Neuronal stem cell (in vitro differentiated cells): ENCODE measurements at places on chromosomes 16 and 17.
A peak's percentile ranks its signal among the peaks of the same experiment; 100 is the strongest.

- peak; percentile 90 for DNase-seq
These were observed 5.0 kb upstream of the PPP1R1B start for GRCh38 chr17:39621523-39622379.

DNA sequence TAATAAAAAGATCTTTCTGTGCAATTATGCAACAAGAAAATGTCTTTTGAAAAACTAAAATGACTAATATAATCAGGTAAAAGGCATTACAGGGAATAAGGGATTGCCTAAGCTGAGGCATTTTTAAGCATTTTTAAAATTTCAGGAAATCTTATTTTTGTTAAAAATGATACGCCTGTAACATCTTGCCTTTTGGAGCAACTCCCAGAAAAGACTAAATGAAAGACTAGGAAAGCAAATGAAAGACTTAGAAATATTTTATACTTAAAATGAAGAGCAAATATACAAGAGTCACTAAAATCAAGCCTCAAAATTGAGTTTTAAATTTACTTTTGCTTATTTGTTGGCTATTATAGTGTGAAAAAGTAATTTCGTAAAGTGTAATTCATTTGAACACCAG lies 55.8 kb downstream of the DUSP14 start:
- DNase-seq = no peak

GRCh38 chr17:39753514-39754160 lies 15.9 kb downstream of the GRB7 start:
- no peak for DNase-seq

DNA sequence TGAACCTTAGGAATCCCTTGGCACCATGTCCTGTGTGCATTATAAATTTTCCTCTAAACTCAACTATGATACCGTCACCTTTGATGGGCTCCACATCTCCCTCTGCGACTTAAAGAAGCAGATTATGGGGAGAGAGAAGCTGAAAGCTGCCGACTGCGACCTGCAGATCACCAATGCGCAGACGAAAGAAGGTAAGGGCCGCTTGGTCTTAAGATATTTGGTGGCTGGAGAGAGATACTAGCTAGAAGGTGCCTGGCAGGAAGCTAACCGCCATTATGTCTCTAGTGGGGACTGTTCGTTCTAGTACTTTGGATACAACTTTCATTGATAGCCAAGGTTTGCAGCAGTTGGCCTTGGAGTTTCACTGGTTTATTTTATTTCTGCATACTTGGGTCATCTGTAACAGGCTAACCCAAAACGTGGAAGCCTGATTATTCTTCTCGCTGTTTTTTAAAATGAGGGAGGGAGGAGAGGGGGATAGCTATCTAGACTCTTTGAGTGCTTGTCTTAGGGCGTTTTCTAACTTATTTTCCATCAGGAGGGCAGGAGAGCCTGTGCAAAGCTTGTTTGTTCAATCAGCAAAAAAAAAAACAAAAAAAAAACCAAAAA lies 1.3 kb downstream of the RBBP6 start:
- DNase-seq = no peak

DNA sequence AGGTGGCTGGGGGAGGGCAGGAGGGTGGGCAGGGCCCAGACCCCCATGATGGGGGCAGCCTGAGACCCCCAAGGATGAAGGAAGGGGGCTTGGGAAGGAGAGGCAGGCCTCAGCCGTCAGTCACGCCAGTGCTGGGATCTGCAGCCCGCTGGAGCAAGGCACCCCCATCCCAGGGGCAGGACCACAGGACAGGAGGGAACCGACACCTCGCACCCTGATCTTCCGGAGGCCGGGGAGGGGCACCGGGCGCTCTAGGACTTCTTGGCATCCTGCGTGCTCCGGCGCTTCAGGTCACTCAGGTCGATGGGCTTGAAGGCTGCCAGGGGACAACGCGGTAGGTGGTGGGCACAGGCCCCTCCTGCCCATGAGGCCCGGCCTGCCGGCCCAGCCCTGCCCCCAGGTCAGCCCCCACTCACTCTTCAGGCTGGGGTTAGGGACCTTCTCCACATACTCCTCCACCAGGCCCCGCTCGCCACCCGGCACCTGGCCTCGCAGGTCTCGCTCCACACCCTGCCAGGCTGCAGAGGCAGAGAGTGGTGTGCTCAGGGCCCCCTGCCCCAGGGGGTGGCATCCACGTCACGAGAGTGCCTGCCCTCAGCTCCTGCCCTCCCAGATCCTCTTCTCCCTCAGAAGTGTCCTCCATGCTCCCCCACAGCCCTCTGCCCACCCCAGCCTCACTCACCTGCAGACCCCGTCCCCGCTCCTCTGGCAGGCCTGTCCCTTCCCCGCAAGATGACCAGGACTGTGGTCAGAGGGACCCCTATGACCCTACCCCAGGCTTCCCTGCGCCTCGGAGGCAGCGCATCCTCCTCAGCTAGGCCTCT lies 9.9 kb downstream of the MCRIP1 start:
- no peak for DNase-seq

GRCh38 chr17:48915459-48916282 lies 7.5 kb downstream of the UBE2Z start:
- DNase-seq = no peak

DNA sequence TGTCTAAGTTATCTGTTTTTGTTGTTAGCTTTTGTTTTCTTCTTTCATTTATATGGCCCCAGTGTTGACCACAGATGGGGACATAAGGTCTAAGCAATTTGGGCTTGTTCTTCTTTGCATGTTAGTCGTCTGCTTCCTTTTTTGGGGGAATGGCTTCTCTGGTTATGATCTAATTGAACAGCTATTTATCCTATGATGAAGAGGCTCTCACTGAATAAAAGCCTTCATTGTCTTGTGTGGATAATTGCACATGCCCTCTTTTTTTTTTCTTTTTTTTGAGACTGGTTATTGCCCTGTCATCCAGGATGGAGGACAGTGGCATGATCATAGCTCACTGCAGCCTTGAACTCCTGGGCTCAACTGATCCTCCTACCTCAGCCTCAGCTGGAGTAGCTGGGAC lies 13.7 kb downstream of the SMARCE1 start:
- no peak for DNase-seq

GRCh38 chr17:7856811-7857712 lies at the start of gene NAA38:
Gene NAA38 (minus strand): TSS chr17:7857559. CDS start chr17:7857463, 96 bp downstream.
- DNase-seq = peak; percentile 100

GRCh38 chr17:46865100-46865499 lies 13.7 kb downstream of the WNT9B start:
- no peak for DNase-seq

DNA sequence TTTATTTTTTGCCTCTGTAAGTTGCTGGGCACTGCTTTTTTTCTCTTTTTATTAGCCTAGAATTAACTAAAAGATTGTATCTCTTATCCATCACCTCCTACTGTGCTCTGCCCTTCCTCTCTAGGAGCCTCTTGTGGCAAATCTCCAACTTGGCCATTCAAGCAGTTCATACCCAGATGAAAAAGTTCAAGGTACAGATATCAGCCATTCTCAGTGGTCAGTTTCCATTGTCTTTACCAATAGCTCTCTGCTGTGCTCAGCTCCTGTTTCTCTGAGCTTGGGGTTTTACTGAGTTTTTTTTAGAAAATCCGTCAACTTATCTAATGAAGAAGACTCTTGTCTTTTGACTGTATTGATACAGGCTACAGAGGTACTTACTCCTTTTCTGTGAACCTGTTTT lies 15.6 kb downstream of the MOSMO start:
- no peak for DNase-seq

GRCh38 chr16:85557083-85557970 lies 55.8 kb upstream of the GSE1 start:
- DNase-seq = no peak

DNA sequence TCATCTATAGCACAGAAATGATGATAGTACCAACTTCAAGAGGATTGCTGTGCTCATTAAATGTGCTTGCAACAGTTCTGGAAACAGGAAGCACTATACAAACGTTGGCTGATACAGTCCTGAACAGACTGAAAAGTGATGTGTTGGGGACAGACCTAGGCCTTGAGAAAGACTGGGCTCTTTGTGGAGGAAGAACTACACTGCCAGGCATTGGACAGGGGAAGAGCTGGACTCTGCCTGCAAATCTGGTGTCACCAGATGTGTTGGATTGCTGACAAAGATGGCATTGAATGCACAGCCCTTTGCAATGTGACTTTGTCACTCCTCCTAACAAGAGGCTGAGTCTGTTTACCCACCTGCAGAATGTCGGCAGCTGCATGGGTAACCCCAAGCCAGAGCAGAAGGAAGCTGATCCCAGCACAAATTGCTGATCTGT lies 12.4 kb upstream of the ST6GALNAC2 start:
- no peak for DNase-seq

- no peak for DNase-seq
These were observed 24.5 kb downstream of the FBXO39 start for GRCh38 chr17:6800422-6801027.

DNA sequence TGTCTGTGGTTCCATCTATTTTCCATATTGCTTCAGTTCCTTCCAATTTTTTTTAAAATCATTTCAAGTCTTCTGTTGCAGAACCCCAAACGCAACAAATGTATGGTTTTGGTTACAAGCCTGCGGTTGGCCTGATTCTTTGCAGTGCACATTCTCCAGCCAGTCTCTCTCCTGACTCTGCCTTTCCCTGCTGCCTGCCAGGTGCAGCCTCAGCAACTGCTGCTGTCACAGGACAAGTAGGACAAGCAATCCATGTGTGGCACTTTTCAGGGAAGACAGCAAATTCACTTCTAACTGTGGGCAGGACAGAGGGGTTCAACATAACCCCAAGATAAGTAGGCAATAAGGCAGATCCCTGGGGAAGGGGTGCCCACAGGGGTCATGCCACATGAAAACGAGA lies 24.2 kb downstream of the EMP2 start:
- no peak for DNase-seq

DNA sequence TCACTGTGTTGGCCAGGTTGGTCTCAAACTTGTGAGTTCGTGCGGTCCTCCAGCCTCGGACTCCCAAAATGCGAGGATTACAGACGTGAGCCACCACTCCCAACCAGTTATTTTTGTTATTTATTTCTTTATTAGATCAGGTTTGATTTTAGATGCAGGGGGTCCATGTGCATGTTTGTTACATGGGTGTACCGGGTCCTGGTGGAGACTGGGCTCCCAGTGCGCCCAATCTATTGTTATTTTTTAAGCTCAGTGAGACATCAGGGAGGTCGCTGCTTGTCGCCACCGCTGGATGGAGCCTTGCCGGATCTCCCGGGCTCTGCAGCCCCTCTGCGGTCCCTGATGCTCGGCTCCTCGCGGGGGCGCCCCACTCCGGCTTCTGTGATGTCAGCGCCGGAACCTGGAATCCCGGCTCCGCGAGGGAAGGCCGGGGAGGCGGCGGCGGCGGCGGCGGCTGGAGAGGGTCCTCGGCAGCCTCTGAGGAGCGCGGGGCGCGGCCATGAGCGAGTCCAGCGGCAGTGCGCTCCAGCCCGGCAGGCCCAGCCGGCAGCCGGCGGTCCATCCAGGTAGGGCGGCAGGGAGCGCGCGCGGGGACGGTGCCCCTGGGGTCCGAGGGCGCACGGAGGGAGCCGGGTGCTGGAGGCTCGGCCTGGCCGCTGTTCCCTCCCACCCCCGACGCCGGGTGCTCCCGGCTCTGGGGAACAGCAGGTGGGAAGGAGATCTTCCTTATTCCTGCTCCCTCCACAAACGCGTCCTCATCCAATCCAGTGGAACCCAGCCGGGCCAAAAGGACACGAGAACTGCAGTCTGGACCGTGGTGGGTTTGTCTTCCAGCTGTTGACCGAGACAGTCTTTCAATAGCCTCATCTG lies at the start of gene TMC7:
Gene TMC7, plus strand, starts transcription at position 370 of the 870 bp plus-strand sequence. Its CDS starts 130 bp downstream, at position 500.
- peak; percentile 88 for DNase-seq

- DNase-seq = no peak
These were observed 296.6 kb downstream of the MAF start for GRCh38 chr16:79303959-79304387.

DNA sequence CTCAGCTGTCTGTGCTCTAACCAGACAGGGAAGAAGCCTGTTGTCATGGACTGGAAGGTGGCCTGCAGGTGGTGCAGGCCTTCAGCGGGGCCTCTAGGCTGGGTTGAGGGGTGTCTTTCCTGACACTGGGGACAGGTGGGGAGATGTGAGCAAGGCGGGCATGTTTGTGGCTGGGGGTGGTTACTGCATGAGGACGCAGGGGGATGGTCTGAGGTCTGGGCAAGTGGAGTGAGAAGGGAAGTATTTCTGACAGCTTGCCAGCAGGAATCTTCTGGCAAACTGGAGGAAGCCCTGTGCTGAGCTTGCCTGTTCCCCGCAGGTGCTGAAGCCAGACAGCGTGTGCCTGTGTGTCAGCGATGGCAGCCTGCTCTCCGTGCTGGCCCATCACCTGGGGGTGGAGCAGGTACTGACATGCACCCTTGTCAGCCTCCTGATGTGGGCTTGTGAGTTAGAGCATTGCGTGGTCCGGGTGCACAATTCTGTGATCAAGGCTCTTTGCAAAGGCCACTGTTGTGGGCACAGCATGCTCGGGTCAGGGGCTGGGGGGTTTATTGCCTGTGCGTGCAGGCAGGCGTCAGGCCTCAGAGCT lies 36.2 kb downstream of the PRMT7 start:
- no peak for DNase-seq

DNA sequence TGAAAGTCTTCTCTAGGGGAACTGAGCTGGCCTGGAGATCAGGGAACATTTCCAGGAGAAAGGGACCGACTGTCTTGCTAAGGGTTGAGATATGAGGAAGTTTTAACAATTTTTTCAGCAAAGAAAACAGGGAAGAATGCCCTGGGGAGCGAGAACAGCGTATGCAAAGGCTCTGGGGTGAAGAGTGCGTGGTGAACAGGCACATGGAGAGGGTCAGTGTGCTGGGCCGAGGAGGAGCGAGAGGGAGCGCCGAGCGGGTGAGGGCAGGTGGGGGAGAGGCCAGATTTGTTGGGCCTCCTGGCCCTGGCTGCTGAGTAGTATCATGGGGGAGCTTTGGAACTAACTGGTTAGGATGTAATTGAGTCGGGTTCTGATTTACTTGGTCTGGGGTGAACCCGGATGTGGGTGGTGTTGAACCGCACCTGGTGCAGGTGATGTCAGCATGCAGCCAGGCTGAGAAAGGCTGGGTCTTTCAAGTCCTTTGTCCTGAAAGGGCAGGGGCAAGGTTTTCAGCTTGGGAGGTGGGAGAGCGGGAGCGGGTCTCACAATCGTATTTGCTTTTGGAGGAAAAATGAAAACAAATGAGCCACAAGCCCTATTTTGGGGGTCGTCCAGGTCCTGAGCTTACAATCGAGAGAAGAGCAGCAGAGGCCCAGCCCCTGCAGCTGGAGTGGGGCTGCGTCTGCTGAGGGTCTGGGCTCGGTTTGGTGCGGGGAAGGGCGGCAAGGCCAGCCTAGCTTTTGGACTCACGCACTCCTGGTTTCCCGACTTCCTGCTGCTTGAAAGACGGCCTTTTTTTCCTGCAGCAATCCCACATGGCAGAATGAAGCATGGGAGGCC lies 11.1 kb upstream of the WFDC1 start:
- DNase-seq = no peak
